Fibroblast of lung (primary cell): ENCODE measurements at places on chromosomes 3 and 15.
A peak's percentile ranks its signal among the peaks of the same experiment; 100 is the strongest.

- DNase-seq: no peak
Observed at GRCh38 chr3:145188079-145188770, 972.8 kb downstream of the PLOD2 start.

GRCh38 chr3:107963581-107963980 is 127.2 kb downstream of the CD47 start:
- peak; percentile 35 for DNase-seq

DNA sequence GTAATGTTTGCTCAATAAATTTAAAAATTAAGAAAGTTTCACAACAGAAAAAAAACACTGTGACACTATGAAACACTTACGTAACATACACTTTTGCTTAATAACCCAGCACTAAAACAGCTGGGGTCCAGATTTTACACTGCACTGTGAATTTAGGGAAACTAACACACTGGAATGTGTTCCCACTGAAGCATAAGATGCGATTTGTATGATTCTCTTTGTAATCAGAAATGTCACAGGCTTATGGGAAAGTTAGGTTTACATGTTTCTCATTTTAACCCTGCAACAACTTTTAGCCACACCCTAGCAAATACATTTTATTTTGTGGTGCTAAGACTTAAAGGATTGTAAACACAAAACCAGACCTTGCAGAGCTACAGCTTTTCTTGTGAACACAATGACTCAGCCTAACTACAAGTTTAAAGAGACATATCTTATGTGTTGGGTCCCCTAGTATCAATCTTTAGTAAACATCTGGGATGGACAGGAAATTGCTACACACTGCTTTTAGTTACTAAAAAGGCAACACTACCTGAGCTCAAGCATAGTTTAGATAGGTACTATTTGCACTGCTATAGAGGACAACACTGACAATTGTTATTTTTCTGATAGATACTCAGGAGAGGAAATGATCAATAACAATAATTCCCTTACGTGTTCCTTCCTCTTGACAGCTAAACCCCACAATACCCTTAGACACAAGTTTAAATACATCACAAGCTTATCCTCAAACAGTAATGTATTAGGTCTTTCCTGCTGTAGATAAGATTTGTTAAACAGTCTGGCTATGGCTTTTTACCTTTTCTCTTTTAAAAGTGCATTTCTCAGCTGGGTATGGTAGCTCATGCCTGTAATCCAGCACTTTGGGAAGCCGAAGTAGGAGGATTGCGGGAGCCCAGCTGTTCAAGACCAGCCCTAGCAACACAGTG is 3.8 kb downstream of the PLD1 start:
- peak; percentile 95 for DNase-seq

DNA sequence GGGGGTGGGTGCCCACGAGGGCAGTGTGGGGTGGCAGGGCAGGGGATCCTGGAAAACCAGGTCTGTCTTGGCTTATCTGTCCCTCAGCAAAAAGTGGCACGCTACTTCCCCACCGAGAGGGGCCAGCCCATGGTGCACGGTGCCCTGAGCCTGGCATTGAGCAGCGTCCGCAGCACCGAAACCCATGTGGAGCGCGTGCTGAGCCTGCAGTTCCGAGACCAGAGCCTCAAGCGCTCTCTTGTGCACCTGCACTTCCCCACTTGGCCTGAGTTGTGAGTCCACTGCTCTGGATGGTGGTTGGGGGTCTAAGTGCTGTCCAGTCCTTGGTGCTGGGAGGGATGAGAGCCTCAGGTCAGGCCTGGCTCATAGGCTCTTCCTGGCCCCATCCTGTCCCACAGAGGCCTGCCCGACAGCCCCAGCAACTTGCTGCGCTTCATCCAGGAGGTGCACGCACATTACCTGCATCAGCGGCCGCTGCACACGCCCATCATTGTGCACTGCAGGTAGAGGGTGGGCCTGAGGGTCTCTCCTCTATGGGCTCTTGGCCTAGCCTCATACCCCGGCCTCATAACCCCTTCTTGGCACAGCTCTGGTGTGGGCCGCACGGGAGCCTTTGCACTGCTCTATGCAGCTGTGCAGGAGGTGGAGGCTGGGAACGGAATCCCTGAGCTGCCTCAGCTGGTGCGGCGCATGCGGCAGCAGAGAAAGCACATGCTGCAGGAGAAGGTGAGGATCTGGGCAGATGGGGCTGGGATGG is 31.1 kb downstream of the PTPN23 start:
- DNase-seq: no peak
